ENCODE measurements at places on chromosomes 3 and 15.

- DNase-seq: no peak
Observed at GRCh38 chr3:53821631-53822121, 24.5 kb downstream of the CHDH start.

DNA sequence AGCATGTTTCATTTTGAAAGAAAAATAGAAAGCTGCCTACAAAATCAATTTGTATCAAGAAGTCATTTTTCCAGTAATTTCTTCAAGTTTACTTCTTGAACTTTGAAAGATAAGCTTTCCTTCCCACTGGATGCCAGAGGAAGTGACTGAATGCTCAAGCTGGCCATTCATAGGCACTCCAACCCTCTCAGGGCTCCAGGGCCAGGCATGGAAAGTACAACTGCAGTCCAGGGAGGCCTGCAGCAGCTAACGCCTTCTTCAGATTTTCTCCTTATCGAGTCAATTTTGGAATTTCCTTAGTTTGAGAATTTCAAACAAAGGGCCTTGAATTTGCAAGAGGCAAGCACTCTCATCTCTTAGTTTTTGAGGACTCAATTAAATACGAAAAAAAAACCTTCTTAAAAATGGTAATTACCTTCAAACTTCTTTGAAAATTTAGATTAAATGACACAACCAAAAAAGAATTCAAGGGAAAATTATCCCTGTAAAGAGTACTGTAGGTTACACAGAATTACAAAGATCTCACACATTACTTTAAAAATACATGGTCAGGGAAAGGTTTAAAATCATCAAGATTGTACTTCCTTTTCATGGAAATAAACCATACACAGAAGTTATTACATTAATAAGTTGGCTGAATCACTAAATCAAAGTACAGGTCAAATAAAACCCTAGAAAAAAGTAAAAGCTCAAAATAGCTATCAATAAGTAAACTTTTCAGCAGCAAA is 2.5 kb downstream of the UBP1 start:
- DNase-seq: no peak

- no peak for DNase-seq
Observed at GRCh38 chr3:26638113-26638512, 15.5 kb downstream of the LRRC3B start.

GRCh38 chr3:110894574-110894973 is 177.0 kb upstream of the NECTIN3 start:
- no peak for DNase-seq

DNA sequence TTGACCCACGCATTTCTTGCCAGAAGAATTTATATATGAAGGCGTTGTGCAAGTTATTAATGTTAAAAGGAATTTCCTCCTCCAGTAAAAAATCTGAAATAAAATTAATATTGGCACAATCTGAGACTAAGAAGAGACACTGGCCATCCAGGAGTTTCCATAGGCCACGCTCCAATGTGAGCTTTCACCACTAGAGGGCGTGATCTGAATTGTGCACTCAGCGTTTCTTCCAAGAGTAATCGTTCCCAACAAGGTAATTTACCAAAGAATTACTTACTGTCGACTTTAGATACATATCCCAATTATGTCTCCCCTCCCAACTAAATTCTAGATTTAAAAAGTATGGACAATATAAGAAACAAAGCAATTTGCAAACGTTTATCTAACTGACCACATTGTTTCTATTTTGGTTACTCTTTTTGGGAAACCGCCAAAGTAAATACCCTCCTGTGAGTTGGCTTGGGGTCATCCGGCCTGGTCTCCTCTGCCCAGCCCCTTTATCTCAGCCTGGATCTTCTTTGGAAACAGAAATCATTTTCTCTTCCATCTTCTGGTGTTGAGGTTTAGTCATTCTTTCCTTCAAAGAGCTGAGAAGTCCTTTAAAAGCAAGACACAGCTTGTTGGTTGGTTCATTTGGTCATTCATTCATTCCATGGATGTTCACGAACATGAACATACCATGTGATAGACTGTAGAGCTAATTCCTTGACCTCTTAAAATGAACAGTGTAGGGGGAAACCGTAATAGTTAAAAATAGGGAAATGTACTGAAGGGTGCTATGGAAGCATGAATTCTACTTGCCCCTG is 26.2 kb downstream of the POLR2M start:
- peak; percentile 17 for DNase-seq

GRCh38 chr3:171883893-171884279 is 40.7 kb downstream of the TMEM212 start:
- DNase-seq: no peak

- DNase-seq: peak; percentile 71
Observed at GRCh38 chr3:63912768-63913588, 795 bp upstream of the SCAANT1 start.

DNA sequence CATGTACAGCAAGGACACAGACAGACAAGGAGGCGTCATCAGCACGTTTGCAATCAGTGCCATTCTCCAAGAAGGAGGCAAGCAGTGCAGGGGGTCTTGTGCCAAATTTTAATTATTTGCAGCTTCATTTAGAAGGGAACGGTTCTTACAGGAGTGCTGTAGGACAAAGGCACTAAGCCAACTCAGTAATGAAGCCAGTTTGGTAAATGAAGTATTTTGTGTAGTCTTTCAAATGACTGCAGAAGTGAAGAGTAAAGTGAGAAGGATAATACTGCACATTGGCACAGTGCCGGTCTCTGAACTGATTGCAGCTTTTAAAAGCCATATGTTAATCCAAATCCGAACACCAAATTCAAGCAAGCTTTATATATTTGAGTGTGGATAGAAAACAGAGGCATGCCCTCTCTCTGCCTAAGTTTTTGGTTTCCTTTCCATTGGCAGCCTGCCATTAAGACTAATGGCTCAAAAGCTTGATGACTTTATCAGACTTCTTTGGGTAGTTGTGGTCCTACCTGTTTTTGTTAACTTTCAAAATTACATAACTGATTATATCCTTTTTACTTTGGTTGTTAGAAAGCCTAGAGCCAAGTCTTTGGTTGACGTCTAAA is 101.3 kb downstream of the SENP2 start:
- no peak for DNase-seq

All from CD4-positive, alpha-beta T cell treated with Interferon gamma for 1 hour (primary cell).